ENCODE measurements at places on chromosomes 11 and 22.

GRCh38 chr11:72807021-72807693, 7.1 kb upstream of the ATG16L2 start:
- no peak for DNase-seq

- DNase-seq = no peak
These were observed 569.8 kb upstream of the B3GAT1 start for GRCh38 chr11:134981835-134982234.

GRCh38 chr11:86398106-86398505, 23.4 kb downstream of the CCDC81 start:
- no peak for DNase-seq

DNA sequence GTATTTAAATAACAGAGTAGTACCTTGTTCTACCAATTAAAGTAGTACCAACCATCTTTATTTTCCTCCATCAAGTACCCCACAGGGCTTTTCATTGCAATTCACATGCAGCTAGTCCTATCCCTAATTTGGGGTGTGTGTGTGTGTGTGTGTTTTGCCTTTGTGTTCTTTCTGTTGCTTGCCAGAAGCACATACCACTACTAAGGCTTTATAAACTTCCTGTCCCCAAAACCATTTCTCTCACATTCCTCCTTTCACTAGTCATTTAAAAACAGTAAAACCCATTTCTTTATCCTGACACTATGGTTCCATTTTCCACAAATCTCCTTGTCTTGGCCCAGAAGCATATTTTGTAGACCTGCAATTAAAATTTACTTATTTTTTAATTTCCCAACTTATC, 54.6 kb downstream of the SLC36A4 start:
- no peak for DNase-seq

DNA sequence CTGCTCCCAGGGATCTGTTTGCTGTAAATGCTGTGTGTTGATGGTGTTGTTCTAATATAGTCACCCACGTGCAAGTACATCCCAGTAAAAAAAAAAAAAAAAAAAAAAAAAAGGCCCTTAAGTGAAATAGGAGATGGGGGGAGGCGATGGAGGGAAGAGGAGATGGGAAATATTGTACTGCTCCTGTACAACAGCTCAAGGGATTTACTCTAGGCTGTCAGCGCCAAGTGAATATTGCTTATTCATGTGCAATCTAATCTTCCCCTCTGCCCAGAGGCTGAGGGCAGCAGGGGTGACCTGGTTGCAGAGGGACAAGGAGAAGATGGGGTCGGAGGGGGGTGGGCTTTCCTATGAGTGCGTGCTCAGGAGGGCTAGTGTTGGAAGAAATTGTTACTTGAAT, 206.2 kb upstream of the CADM1 start:
- DNase-seq = no peak

- DNase-seq = no peak
These were observed 87.5 kb upstream of the RCN1 start for GRCh38 chr11:32003335-32003734.

GRCh38 chr11:72836111-72836510, 21.9 kb downstream of the ATG16L2 start:
- no peak for DNase-seq

DNA sequence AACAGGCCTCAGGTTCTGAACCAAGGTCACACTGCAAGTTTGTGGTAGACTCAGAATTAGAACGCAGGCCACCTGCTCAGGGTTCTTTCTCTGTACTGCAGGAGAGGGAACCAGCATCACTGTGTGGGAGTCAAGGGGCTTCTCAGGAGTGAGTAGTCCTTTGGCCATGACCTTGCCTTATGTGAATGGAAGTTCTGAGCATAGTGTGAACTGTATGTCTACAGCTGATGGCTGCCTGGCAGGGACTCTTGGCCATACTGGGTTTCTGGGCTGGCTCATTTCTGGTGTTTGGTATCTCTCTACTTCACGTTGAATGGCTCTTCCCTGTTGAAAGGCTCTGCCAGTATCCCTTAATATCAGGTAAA, 40.1 kb upstream of the TUB start:
- DNase-seq = no peak

DNA sequence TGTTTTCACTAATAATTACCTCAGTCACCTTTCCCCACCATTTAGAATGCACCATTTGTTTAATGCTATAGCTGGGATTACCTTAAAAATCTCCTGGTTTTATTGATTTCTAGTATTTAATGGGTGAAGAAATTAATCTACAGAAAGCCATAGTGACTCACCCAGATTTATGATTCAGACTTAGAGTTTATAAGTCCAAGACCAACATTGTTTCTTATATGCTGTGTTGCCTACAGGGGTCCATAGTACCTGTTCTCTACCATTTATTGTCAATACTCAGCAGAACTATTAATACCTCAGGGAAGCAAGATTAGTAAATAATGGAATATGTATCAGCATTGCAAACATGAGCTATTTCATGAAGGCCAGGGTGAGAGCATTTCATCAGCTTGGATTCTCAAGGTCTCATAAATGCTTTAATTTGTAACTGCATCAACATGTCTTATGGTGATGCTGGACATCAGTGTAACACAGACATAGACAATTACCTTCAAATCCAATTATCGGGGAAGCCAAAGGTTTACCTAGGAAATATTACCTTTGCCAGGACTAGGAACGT, 8.0 kb upstream of the MS4A7 start:
- DNase-seq = peak; percentile 13

DNA sequence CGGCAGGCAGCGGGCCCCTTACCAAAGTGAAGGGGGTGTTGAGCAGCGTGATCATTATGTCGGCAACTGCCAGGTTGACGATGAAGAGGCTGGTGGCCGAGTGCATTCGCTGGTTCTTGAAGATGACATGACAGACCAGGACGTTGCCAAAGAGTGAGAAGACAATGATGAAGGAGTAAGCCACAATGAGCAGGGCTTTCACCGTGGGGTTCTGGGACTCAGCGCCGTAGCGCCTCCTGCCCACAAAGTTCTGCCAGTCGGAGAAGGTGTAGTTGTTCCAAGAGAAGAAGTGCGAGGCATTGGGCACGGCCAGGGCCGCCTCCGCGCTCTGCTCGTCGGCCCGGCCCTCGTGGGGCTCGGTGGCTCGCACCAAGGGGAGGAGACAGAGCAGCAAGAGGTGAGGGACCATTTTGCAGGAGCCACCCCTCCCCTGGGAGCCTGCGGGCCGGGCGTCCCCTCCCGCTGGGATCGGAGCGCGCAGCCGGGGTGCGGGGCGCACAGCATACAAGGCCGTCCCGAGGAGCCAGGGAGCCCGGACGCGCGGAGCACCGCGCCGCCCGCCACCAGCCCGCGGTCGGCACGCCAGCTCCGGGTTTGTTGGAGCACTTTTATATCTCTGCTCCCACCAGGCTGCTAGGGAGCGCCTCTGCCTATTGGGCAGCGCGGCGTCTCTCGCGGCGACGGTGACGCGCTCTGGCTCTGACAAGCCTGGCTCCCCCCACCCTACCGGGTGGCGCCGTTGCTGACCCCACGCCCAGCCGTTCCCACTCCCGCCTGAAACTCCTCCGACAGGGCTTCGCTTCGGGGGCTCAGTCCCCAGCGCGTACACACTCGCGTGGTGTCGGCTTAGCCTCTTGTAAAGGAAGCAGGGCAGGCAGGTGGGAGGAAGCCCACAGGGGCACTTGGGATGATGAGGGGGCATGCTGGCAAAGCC, at the start of gene GPR83:
TSS of gene GPR83 (minus strand) at position 581 of the 934 bp plus-strand sequence. CDS start at position 409, 172 bp downstream.
- peak; percentile 38 for DNase-seq

- no peak for DNase-seq
These were observed 5.3 kb downstream of the FXYD6 start for GRCh38 chr11:117871160-117871559.

DNA sequence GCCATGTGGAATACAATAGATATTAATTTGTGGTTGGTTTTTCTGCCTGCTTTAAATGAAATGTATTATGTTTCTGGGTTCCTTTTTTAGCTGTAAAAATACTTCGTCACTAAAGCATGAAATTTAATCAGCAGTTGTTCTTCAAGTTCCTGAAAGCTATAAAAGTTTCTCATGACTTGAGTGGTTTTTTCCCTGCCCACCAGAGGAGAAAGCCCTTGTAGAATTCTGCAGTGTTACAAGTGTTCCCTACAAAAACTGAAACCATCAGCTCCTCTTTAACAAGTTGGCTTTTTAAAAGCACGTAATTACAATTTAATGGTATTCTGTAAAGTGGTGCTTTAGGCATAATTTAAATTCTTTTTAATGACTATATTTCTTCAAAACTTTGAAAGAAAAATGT, 56.2 kb downstream of the PANX1 start:
- DNase-seq = no peak

GRCh38 chr11:129447654-129448239, 72.1 kb downstream of the BARX2 start:
- no peak for DNase-seq

GRCh38 chr22:28139516-28139915, 220.5 kb upstream of the PITPNB start:
- no peak for DNase-seq

DNA sequence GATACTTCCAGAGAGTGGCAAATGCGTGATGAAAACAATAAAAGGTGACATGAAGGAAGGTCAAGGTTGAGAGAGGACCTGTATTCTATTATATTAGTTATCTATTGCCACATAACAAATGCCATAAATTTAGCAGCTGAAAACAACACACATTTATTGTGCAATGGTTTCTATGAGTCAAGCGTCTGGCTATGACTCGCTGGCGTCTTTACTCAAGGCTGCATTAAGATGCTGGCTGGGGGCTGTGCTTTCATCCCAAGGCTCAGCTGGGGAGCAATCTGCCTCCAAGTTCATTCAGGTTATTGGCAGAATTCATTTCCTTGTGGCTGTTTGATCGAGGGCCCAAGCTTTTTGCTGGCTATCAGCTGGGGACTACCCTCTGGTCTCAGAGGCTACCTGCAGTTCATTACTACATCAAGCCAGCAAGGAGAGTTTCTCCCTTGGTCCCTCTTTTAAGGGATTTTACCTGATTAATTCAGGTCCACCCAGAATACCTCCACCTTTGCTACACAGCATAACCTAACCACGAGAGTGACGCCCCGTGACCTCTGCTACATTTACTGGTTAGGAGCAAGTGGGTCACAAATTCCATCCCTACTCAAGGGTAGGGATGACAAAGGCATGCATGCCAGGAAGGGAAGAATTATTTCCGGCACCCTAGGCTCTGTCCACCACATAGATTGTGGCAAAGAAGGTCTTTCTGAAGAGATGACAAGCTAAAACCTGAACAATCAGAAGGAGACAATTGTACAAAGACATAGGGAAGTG, 549.1 kb downstream of the MN1 start:
- DNase-seq = peak; percentile 16

GRCh38 chr22:40637183-40638150, 948 bp upstream of the MRTFA start:
- DNase-seq = peak; percentile 62

DNA sequence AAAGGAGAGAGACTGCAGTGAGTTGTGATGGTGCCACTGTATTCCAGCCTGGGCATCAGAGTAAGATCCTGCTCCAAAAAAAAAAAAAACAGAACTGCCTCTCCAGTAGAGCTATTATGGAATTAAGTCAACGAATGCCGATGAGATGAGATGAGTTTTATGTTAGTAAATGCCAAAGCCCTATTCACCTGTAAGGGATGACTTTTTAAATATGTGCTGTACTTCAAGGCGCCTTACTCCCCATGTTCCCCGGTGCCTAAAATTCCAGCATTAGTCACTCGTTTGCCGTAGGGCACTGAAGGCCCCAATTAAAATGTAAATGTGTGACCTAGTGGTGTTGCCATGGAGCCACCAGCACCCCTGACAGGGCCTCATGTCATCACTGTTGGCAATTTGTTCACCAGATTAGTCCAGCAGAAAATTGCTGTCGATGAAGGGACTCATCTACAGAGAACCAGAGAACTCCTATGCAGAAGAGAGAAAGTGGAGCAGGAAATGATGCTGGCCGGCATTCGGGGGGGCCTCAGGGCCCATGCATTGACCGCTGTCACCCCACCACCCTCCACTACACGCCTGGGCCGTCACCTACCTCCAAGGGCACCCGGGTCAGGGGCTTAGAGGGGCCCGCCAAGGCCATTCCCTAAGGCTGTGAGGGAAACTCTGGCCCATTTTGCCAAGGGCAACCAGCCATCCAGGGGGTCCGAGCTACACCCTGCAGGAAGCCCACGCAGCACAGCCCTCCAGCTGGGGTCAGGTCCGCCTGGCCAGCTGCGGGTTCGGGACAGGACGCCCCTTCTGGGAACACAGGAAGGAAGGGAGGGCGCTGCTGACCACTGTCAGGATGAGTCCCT, 17.8 kb downstream of the LIF start:
- no peak for DNase-seq

GRCh38 chr11:79963856-79964645, 523.2 kb upstream of the TENM4 start:
- DNase-seq = no peak

- peak; percentile 25 for DNase-seq
These were observed 342 bp downstream of the EFCAB6 start for GRCh38 chr22:43811777-43812148.

DNA sequence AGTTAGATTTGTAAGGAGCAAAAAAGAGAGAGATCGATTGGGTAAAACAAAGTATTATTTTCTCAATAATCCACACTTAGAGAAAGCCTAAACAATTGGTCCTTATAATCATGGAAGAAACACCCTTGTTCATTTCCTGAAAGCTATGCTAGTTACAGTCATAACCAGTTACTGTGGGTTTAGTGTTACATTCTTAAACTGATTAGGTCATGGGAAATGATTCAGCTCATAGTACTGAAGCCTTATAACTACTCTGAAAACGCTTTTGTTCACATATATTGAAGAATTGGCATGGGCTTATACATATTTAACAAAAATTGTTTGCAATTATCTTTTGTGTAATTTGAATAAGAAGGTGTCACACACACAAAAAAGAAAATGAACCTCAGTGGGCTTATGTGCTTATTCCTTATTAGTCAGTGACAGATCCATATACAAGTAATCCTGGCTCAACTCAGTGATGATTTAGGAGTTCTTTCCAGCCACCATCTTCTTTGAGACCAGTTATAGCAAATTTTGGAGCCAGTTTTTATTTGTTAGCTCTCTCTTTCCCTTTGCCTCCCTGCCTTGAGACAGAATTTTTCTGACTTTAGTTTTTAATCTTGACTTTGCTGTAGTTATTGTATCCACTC, 198.5 kb upstream of the CTSC start:
- no peak for DNase-seq

DNA sequence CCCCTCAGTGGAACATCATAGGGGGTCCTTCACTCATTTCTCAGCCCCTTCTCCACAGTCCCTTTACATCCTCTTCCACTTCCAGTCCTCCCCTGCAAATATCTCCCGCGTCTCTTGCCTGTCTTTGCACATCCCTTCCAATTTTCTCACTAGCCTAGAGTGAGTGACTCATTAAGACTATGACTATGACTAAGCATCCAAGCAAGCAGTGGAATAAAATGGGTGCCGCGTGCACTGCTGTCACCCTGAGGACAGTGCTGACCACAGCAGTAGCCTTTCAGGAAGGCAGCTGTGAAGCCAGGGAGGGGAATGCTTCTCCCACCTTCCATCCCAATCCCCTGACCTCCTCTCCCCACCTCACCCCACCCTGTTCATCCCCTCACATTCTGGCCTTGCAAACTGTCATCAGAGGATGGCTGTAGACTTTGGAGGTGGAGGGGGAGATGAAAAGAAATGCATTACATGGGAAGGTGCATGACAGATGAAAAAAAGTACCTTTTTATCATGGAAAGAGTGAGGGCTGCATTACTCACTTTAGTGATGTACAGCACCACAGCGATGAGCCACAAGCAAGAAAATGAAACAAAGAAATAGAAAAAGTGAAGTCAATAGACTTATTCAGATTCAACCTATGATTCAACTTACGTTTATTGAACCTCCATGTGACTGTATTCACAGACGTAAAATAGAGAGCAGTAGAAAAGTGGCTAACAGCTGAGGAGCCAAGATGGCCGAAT, 948.2 kb downstream of the NTM start:
- no peak for DNase-seq

Data from small intestine (tissue), 16 donors.